ENCODE measurements at places on chromosomes 16 and 17.

DNA sequence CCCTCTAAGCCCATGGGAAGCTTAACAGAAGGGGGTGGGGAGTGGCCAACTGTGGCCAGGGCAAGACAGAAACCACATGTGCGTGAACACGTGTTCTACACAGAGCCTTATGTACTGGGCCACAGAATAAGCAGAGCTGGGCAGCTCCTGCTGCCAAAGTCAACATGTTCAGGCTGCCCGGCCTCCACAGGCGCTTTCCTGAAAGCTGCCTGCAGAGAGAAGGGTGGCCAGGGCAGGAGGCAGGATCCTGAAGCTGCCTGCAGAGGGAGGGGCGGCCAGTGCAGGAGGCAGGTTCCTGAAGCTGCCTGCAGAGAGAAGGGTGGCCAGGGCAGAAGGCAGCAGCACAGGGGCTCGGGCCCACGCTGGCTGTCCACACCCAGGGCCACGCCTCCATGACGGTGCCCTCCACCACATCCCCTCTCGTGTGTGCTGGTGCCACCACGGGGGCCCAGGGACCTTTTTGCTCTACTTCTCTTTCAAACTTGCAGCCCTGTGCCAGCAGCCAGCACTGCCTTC is 79.5 kb downstream of the ANKRD11 start:
- DNase-seq = no peak

DNA sequence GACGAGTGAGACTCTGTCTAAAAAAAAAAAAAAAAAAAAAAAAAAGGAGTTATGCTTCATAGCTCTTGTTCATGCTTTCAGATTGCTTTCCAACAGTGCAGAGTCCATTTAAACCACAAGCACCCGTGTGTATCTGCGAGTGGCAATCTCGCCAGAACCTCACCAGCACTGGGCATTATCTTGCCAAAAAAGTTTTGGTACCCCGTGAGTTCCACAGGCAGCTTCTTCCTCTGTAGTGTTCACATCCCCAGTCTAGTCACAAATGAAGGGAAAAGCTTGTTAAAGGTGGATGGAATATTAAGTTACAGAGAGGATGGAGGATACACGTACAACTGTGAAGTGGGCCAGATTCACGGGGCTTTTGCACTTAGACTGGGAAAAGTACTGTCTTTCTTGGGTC is 33.5 kb downstream of the WSB1 start:
- no peak for DNase-seq

GRCh38 chr17:15966183-15966878 is 21.4 kb downstream of the ADORA2B start:
- DNase-seq = no peak

- DNase-seq = no peak
Measured at GRCh38 chr17:78674595-78675315, 97.6 kb upstream of the DNAH17 start.

DNA sequence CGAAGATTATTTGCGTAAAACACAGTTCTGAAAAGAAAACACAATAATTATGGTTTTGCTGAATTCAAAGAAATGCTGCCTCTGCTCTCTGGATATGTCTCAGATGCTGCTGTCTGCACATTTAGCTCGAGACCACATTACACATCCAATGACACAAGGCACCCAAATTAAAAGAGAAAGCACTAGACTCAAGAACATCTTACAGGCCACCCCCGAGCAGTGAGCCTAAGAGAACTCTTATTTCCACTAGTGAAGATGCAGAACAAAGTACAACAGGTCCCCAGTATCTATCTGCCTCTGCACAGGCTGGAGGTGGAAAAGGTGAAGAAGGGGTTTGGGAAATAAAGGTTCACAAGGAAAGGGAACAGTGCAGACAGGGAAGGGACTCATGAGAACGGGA is 33.5 kb downstream of the GRB2 start:
- DNase-seq = no peak

DNA sequence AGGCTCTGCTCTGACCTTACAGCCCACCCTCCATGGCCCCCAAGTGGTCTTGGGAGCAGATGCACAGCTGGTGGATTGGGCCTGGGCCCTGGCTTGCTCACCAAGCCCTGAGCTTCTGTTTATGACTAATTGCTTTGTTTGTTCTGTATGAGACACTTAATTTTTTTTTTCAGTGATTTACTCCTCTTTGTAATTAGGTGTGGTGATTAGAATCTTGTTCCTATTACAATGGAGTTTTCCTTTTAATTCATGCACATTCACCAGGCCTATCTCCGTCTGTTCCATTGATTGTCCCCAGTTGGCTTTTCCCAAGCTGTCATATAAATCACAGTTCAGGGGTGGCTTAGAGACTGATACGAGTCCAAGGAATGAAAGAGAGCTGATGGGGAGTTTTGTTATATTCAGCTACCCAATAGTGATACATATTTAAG is 242.3 kb downstream of the CCDC182 start:
- DNase-seq = no peak

DNA sequence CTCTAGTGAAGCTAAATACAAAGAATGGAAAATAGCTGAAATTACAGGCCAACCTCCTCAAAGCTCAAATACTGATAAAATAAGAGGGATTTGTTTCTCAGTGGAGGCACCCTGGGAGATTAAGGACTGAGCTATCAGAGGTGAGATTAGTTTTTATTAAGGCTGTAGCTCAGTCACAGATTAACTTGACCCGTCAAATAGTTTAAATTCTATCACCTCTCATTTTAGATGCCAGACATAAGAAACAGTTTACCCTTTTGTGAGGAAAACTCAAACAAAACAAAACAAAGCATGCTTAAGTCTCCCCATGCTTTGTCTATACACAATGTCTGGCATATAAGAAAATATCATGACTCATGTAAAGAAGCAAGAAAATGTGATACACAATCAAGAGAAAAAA is 208.3 kb upstream of the PMFBP1 start:
- DNase-seq = no peak

DNA sequence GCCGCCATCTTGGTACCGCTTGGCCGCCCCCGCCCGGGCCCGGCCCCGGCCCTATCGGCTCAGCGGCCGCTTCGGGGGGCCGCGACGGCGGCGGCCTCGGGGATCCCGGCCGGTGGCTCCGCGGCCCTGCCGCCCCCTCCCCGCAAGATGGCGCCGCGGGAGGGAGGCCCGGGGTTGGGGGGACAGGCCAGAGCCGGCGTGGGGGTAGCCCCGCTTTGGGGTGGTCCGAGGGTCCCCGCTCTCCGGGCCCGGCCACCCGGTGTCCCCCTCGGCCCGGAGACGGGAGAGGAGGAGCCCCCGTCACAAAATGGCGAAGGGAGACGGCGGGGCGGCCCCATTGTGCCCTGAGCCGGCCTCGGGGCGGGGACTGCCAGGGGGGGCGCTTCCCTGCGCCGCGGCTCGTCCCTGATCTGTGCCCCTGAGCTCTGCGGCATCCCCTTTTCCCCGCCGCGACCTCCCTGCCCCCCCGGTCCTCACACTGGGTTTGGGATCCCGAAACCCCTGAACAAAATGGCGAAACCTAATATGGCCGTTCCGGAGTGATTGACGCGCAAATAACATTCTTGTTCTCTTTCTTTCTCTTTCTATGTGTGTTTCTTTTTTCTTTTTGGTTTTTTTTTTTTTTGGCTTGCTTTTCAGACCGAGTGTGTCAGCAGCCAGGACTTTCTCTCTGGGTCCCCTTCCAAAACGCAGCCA is 986 bp downstream of the HAPSTR1 start:
- DNase-seq = peak; percentile 38

- no peak for DNase-seq
Measured at GRCh38 chr17:60862482-60862881, 184.8 kb downstream of the BCAS3 start.

DNA sequence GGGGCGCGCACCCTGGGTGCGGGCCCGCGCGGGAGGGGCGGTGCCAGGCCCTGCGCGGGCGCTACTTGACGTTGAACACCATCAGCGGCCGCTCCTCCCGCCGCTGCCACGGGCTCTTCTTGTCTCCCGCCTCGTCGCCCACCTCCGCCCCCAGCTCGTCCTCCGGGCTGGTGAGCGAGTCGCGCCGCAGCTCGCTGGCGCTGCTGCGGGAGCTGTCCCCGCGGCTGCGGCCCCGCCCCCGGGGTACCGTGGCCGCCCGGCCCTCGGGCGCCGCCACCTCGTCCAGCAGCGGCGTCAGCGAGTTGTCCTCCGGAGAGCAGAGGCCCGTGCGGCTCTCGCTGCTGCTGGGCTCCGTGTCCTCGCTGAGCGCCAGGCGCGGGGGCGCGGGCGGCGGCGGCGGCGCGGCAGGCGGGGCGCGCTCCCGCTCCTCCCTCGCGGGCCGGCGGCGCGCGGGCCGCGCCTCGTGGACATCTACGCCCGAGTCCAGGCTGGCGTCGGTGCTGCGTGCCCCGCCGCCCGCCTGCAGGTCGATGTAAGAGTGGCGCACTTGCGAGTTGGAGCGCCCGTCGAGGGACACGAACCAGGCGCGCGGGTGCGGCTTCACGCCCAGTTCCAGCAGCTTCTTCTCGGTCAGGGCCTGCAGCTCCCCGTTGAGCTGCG is 8.7 kb downstream of the GRN start:
- no peak for DNase-seq

GRCh38 chr17:76554131-76554530 is 14.3 kb downstream of the PRCD start:
- DNase-seq = no peak

- DNase-seq = no peak
Measured at GRCh38 chr16:20851601-20852000, 45.3 kb downstream of the REXO5 start.

GRCh38 chr17:79917902-79918484 is 78.8 kb upstream of the CBX4 start:
- no peak for DNase-seq

DNA sequence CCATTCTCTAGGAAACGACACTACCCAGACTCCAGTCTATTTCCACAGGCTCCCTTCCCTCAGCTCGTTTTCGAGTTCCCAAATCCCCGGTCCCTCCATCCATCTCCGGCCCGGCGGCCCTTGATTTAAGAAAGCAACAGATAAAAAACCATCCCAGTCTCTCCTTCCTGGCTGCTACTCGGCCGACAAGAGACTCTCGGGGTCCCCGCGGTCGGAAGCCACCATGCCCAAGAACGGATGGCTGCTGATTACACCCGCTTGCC is 182 bp downstream of the RPL26 start:
- DNase-seq = no peak

DNA sequence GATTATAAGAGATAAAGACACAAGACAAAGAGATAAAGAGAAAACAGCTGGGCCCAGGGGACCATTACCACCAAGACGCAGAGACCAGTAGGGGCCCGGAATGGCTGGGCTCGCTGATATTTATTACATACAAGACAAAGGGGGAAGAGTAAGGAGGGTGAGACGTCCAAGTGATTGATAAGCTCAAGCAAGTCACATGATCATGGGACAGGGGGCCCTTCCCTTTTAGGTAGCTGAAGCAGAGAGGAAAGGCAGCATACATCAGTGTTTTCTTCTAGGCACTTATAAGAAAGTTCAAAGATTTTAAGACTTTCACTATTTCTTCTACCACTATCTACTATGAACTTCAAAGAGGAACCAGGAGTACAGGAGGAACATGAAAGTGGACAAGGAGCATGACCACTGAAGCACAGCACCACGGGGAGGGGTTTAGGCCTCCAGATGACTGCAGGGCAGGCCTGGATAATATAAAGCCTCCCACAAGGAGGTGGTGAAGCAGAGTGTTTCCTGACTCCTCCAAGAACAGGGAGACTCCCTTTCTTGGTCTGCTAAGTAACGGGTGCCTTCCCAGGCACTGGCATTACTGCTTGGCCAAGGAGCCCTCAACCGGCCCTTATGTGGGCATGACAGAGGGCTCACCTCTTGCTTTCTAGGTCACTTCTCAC is 63.9 kb upstream of the ARL4D start:
- DNase-seq = no peak

GRCh38 chr16:57156351-57156703 is 29.5 kb downstream of the PSME3IP1 start:
- DNase-seq = no peak

DNA sequence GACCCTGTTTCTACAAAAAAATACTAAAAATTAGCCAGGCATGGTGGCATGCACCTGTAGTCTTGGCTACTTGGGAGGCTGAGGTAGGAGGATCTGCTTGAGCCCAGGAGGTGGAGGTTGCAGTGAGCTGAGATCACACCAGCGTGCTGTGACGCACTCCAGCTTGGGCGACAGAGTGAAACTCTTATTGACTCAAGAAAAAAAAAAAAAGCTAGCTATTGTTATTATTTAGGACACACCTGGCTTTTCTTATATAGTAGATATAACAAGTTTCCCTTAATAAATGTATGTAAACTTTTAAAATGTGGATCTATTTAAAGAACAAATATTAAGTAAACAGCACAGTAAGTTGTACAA is 1.8 kb downstream of the RABEP2 start:
- no peak for DNase-seq

- no peak for DNase-seq
Measured at GRCh38 chr17:19987897-19988296, 10.3 kb upstream of the AKAP10 start.

DNA sequence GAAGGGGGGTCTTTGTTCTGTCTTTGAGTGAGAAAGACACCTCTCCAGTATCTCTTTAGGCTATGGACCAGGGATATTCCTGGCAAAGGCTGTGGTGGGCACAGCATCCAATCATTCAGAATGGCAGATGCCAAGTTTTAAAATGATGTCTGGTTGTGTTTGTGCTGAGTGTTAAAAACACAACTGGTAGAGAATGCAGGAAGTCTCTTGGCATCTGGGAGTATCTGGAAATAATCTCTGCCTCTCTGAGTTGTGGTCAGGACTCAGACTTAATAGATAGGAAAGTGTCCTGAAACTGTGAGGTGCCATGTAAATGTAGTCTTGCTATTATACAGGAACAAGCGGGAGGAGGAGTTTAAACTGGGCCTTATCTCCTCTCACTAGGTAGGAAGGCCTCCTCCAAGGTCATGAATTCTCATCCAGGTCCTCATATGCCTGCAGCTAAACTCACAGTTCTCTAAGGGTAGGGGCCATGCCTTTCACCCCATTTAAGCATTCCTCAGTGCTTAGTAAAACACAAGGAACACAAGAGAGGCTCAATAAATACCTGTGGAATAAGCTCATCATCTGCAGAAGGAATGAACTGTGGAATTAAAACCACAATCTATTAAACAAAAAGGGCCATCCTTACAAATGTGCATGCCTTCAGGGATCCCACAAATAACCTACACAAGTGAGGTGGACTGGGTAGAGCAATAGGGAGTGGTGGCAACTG is 317.6 kb downstream of the CBLN1 start:
- DNase-seq = no peak

DNA sequence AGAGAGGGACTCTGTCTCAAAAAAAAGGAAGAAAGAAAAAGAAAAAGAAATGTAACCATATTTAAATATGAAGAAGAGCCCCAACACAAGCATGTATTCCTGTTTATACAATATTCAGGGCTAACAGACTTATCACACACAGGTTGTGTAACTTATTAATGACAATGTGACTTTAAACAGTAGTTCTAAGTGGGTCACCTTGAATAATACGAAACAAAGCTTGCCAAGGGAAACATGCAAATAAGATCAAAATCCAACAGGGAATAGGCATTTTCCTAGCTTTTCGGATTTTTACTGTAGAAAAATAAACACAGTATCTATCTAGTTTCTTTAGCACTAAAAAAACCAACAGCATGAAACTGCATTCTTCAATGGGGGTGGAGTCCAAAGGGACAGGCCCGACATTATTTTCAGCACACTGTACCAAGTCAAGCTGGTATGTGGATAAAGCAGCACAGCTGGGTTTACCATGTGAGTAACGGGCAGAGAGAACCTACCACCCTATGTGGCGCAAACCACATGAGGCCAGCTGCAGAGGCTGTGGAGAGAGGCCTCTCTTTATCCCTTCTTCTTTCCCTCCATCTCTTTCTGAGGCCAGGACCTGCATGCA is 45.3 kb downstream of the TOM1L2 start:
- DNase-seq = no peak

Measured in GM12892 (cell line).